ENCODE measurements at places on chromosomes 7 and 10.

DNA sequence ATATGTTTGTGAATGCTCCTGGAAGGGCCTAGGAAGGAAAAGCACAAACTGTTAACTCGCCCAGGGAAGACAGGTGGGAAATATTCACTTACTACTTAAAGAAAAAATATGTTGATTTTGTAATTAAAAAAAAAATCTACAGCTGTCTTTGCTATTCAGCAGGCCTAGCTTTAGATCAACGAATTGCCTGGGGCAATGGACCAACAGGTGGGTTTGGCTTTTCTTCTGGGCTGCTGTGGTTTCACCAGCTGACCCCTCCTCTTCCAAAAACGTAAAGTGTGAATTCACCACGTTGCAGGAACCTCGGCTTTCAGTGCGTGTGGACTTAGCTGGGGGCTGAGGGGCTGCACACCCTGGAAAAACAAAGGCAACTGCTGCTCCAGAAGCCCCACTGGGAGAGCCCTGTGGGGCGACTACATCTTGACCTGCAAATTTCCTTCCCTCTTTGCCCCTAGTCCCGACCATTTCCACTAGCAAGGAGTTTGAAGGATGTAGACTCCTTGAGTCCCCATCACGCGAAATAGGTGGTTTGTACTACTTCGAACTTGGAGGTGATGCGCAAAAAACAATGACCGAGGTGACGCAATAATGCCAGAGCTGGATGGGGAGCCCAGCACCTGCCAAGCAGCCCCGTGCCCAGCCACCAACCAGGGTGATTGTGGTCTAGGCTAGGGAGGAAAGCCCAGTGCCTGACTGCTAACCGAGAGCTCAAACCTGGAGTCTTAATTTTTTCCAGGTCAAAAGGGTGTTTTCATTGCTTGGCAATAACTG is 7.4 kb downstream of the PRLHR start:
- DNase-seq = no peak

GRCh38 chr7:14013898-14014297 is 24.4 kb upstream of the ETV1 start:
- DNase-seq = no peak

DNA sequence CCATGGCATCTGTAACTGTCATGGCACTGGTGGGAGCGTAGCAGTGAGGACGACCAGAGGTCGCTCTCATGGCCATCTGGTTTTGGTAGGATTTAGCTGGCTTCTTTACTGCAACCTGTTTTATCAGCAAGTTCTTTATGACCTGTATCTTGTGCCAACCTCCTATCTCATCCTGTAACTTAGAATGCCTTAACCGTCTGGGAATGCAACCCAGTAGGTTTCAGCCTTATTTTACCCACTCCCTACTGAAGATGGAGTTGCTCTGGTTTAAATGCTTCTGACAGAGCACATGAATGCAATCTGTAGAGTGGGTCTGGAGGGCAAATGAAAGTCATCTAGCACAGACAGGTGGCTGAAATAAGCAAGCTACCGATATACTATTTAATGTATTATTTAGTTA is 55.3 kb upstream of the OPN4 start:
- no peak for DNase-seq

- DNase-seq = peak; percentile 88
Observed at GRCh38 chr10:98446661-98447221, at the start of gene HPS1. Gene HPS1, minus strand, starts transcription at chr10:98446935. Its CDS starts 3,695 bp downstream, at chr10:98443240.

DNA sequence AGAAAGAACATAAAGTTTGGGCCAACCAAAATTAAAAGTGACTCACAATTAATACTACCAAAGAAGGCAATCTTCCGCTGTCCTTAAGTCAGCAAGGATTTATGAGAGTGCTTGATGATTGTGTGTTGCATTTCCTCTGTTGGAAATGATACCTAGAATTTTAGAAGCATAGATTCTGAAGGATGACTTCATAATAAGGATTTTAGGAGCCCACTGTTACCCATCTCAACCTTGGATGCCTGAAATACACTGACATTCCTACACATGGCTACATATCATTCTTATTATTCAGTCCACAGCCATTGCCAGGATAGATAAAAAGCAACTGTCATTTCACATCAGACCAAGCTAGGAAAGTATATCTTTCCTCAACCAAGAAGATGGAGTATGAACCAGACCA is 823.8 kb downstream of the LRMDA start:
- no peak for DNase-seq

GRCh38 chr7:66281678-66282590 is 76.8 kb downstream of the TPST1 start:
- DNase-seq = peak; percentile 66

GRCh38 chr7:72493850-72494661 is 81.9 kb upstream of the CALN1 start:
- DNase-seq = no peak

- no peak for DNase-seq
Observed at GRCh38 chr10:53447576-53447975, 675.0 kb upstream of the MBL2 start.

DNA sequence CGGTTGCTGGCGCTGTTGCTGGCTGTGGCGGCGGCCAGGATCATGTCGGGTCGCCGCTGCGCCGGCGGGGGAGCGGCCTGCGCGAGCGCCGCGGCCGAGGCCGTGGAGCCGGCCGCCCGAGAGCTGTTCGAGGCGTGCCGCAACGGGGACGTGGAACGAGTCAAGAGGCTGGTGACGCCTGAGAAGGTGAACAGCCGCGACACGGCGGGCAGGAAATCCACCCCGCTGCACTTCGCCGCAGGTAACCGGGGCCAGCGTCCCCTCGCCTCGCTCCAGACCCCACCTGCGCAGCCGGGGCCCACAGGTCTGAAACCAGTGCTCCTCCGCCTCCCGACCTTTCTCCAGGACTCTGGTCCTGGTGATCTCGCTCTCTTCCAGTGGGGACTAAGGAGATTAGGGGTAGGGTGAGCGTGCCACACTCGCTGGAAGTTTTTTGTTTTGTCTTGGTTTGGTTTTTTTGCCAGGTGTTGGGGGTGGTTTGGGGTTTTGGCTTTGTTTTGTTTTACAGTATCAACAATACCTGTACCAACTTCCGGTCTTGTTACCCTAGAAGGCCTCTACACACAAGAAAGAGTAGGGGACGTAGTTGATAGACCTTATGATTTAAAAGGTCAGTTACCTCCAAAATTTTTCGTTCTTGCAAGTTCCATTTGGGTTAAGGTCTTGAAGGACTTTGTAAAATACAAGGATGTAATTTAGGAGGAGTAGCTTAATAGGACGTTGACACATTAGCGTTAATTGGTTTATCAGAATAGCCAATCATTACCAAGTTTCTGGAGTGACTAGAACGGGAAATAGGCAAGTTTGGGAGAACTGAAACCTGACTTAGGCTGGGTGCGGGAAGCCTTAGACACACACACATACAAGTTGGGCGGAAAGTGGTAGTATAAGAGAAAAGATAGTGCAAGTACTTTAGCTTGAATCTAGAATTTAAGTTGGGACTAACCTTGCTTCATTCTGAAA is 704 bp downstream of the TNKS2 start:
- peak; percentile 73 for DNase-seq

- no peak for DNase-seq
Observed at GRCh38 chr10:17125206-17125893, 4.3 kb downstream of the CUBN start.

DNA sequence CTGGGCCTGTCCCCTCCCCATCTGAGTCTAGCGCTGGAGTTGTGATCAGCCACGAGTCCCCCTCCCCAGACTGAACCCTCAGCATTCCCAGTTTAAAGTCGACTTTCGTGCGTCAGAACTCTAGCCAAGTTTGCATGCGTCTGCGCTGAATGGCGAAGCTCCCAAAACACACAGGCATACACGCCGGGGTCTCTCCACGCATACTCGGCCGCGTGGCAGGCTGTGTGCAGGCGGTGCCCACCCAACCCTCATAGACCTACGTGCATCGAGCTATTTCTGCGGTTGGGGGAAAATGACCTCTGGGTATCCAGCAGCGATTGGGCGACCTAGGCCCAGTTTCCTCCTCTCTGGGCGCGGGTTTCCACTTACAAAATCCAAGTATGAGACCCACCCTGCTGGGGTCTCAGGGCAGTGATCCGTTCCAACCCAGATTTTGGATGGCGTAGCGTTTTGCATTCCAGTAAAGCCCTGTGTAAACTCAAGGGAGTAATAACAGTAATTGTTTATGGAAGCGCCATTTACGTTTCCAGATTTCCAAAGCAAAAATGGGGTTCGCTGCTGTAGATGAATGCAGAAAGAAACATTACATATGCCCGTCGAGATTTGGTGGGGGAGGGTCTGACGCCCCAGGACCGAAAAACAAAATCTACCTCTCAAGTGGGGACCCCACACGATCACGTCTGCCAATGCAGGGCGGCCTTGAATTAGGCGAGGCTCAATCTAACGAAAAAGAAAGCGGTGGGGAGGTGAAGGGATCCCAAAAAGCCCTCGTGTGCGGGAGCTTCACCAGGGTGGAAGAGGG is 2.0 kb upstream of the HMX3 start:
- DNase-seq = no peak

DNA sequence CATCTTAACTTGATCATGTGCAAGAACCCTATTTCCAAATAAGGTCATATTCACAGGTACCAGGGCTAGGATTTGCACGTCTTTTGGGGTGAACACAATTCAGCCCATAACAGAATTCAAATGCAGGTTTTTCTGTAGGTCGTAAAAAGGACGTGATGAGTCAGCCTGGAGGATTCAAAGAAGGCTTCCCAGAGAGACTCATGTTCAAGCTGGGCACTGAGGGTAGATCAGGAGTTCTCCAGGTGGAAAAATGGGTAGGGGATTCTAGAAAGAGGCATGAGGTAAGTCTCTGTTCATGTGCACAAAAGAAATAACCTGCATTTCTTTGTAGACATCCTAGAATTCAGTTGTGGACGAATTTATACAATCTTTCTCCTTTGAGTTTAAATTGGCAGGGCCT is 160.4 kb downstream of the RPS24 start:
- no peak for DNase-seq

DNA sequence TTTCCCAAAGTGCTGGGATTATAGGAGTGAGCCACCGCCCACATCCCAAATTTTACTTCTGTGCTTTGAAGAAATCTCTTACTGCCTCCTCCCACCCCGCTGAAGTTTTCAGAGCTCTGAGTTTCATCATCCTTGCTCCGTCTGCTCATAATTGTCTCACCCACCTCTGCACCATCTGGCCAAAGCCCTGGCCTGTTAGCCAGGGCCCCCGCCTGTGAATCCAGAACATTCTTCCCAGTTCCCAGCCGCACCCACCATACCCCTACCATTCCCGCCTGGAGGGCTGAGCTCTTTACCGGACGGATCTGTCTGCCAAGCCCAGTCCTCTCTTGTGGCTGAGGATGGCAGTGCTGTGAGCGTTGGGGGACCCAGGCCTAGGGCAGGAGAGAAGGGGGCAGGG is 14.5 kb downstream of the SSC4D start:
- no peak for DNase-seq

DNA sequence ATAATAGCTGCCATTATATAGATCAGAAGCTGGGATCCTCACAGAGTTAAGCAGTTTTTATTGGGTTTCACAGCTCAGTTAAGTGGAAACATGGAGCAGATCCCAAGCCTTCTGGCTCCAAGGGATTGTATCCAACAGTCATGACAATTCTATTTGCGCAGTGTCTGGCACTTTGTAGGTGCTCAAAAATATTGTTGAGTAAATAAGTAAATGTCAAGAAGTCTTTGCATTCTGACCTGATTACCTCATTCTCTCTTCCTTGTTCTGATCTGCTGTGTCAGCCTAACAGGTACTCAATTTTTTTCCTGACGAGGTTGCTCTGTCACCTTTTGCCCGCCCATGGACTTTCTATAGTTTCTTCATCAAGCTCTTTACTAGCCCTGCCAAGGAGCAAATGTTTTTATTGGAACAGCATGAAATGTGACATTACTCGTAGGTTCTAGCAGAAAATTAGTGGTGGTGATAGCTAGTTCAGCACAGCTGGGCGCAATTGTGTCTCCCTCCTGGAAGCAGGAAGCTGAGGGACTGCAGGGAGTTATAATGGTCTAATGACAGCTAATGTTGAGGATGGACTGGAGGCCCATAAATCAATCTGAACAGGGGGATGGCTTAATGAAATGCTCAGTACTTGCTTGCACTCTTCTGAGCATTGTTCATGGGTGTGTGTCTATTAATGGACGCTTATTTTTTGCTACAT is 680.2 kb downstream of the CCSER2 start:
- DNase-seq = no peak

DNA sequence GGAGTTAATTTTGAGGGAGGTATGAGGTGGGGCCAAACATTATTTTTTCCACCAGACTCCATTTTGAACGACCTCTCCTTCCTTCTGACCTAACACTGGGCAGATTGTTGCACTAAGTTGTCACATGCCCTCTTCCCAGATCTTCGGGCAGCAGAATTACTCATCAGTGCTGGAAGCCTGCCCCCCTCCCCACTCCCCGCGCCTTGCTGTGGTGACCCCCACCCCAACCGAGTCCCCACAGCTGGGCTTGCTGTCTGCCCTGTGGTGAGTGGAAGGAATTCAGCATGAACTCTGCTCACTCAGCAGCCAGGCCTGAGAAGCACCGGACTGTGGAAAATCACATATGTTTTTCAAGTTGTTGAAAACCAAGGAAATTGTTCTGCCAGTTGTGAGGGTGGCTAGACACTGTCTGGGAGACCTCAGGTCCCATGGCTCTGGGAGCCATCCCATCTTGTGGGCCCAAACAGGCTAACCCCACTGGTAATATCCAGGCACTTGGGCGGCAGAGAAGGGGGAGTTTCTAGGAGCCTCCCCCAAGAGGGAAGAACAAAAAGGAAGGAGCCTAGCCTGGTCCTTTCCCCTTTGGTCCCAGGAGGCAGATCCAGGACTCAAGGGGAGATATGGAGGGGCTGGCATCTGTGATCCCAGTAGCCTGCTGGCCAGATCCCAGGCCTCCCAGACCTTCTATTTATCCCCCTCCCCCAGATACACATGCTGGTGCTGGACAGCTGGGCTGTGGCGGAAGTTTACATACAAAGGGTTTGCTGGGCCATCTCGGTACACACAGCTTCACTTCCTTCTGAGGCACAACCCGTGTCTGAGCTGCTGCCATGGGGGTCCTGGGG is 3.5 kb upstream of the AEBP1 start:
- DNase-seq = no peak

DNA sequence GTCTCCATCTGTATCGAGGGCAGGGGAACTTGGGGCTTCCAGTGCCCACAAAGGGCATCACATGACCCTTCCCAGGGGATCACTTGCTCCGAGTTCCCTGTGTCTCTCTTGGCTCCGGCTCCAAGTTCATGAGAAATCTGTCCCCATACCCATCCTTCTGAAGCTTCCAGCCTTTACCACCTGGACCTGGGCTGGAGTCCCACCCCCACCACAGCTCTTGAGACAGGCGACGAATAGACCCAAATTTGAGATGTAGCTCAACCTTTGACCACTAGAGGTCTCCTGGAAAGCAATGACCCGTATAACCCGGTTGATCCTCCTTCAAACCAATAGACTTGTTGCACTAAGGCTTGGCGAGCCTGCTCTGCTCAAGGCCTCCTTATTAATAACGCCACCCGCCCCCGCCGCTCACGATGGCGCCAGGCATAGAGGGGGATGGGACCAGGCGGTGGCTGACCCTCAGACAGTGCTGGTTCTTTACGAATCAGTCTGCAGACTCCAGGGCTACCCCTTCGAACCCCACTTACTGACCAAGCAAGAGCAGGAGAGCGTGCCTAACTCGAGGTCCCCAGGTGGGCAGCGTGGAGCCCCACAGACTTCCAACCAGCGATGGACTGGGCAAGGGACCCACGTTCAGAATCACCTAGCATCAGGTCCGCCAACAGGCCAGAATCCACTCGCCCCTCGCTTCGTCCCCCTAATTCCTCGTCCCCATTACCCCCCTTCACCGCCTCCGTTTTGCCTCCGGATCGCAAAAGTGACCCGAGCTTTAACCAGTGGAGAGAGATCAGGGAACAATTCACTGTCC is 4.4 kb upstream of the ARID5B start:
- DNase-seq = peak; percentile 75

Measured in left forelimb (tissue), 1 donor.